ENCODE measurements at places on chromosomes 5 and 9.

DNA sequence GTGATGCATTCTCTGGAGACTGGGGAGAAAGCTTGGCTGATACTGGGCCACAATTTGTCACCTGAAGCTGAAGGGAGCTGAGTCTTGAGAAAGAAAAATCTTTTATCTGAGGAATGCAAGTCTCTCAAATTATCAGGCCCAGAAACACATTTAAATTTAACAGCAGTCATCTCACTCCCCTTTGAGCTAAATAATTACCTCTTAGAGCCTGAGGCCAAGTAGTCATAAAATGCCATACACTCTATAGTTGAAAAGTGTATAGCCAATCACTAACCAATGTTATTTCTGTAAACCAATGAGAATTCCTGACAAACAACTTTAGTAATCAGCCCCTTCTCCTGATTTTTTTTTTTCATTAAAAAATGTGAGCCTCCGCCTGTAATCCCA is 32.7 kb upstream of the DAPK1 start:
- DNase-seq: peak; percentile 18

GRCh38 chr9:13661014-13661413 is 381.5 kb upstream of the MPDZ start:
- no peak for DNase-seq

- DNase-seq: peak; percentile 66
These were observed 12.9 kb upstream of the F2RL1 start for GRCh38 chr5:76805821-76806505.

DNA sequence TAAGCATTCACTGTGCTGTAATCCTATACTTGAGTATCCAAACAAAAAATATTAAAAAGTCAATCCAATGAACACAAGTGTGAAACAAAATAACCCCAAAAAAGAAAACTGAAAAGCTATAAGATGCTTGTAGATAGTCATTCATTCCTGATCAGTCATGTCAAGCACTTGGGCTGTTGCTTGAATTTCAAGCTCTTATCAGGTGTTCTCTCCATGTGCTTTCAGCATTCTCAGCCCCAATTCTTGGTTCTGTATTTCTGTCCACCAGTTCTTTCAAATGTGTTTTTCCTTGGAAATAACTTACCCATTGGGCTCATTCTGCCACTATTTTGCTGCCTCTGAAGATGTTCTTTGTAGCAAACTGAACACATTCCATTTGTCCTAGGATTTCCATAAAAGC is 4.7 kb downstream of the ZFAND5 start:
- no peak for DNase-seq

DNA sequence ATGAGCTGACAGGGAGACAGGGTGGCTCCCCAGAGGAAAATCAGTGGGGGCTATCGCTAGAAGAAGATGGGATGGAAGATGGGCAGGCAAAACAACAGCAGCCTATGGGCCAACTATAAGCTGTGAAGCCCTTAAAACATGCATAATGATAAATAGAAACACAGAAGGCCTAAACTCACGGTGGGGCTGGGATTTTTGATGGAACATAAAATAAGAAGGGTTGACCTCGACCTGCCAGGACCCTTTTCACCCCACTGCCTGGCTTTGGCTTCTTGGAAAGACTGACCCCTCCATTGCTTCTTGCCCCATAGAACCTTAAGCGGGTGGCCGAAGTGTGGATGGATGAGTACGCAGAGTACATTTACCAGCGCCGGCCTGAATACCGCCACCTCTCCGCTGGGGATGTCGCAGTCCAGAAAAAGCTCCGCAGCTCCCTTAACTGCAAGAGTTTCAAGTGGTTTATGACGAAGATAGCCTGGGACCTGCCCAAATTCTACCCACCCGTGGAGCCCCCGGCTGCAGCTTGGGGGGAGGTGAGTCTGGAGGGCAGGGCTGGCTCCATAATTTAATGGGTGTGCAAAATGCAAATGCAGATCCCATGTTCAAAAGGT is 36.5 kb upstream of the SAP30L start:
- no peak for DNase-seq

- no peak for DNase-seq
These were observed 1.2 kb upstream of the RABGAP1 start for GRCh38 chr9:122939601-122940000.

DNA sequence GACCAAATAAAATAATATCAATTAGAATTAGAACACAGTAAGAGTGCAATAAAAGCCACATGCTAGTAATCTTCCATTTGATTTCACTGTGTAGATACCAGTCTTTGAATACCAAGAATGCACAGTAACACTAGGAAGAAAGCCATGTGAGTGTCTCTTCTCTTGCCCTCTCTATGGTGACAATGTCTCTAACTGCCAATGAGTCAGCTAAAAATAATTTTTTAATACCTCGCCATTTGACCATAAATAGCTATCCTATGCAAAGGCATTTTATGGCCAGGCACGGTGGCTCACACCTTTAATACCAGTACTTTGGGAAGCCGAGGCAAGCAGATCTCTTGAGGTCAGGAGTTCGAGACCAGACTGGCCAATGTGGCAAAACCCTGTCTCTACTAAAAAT is 30.6 kb downstream of the EDIL3 start:
- no peak for DNase-seq

Data from ELF-1 (cell line).